ENCODE measurements at places on chromosomes 1 and 21.

- H3K27me3 ChIP-seq: no peaks in the 10 kb centered on the region
- H3K36me3 ChIP-seq: peaks cover 33% of the 10 kb centered on the region
- H3K4me3 ChIP-seq: peak overlapping the region; percentile 85
Observed at GRCh38 chr1:89633800-89634625, 1.1 kb downstream of the LRRC8C start.

DNA sequence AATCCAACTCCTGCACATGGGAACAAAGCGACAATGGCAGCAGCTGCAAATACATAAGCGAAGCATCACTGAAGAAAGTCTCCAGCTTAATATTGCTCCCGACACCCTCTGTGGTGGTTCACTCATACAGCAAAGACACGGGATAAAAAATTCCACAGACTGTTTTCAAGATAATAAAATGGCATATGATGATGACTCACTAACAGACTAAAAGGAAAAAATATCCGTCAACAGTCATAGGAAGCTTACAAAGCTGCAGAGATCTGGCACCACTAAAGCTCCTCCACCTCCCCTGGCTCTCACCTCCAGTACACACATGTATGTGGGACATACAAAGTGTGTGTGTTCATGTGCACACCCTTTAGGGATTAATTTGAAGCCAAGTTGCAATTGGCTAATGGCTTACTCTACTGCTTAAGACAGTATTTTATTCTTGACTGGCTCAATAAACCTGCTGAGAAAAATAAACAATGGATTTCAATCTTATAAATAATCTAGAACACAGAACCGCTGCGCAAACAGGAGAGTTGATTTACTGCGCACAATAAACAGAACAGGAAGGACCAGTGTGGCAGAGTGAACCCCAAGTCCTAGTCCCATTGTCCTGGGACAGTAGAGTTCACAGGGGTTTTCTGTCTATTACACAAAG lies 94.4 kb downstream of the SLC45A1 start:
- peaks cover 35% of the 10 kb centered on the region for H3K36me3 ChIP-seq
- no peak overlapping the region for H3K4me3 ChIP-seq
- H3K27ac ChIP-seq: peak overlapping the region; percentile 20
- DNase-seq: no peak
- H3K4me1 ChIP-seq: peaks cover 19% of the 10 kb centered on the region

GRCh38 chr1:112344754-112345423 lies 51.1 kb upstream of the CTTNBP2NL start:
- peak overlapping the region; percentile 61 for H3K4me3 ChIP-seq
- H3K36me3 ChIP-seq: no peaks in the 10 kb centered on the region
- peak overlapping the region; percentile 9 for H3K27ac ChIP-seq
- H3K27me3 ChIP-seq: peaks cover 17% of the 10 kb centered on the region
- no peak for DNase-seq
- peaks cover 16% of the 10 kb centered on the region for H3K4me1 ChIP-seq

DNA sequence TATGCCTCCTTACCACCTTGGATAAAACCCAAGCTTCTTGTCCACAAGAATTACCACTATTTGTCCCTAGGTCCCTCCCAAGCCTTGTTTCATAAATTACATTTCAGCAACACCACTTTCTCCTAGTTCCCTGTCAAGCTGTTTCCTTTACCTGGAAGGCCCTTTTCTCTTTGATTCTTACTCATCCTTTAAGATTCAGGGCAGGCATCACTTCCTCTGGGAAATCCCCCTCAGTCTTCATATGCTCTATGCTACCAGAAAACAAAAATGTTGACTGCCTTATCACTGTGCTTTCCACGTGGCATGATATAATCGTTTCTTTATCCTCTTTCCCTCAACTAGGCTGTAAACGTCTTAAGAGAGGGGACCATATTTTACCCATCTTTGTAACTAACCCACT lies 102.7 kb downstream of the LYST start:
- H3K27me3 ChIP-seq: no peaks in the 10 kb centered on the region
- no peak for DNase-seq
- no peak overlapping the region for H3K27ac ChIP-seq
- no peak overlapping the region for H3K4me3 ChIP-seq

DNA sequence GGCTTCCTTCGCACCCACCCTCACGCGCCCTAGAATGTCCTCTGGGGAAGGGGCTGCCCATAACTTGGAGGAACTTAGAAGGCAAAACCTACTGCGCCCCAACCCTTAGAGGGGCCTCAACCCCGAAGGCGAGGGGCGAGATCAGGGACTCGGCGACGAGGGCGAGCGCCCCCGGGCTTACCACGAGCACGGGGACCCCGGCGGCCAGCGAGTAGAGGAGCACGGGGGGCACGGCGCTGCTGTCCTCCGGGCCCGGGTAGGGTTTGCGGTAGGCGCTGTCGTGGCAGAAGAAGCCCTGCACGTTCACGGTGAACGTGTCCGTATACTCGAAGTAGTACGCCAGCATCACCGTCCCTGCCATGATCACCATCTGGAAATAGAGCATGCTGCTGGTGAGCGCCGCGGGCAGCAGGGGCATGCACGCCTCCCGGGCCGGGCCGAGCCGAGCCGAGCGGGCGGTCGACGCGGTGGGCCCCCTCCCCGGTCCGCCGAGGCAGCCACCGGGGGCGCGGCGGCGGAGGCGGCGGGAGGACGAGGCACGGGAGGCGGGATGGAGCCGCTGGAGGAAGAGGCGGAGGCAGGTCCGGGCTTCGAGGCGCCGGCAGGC lies 304 bp downstream of the PLPPR5 start:
- H3K4me1 ChIP-seq: peaks cover 3% of the 10 kb centered on the region
- no peak for DNase-seq

- no peaks in the 10 kb centered on the region for H3K36me3 ChIP-seq
- no peak for DNase-seq
- no peaks in the 10 kb centered on the region for H3K4me1 ChIP-seq
- H3K27ac ChIP-seq: no peak overlapping the region
- no peak overlapping the region for H3K4me3 ChIP-seq
- H3K27me3 ChIP-seq: no peaks in the 10 kb centered on the region
Observed at GRCh38 chr1:73909043-73909562, 288.9 kb downstream of the LRRIQ3 start.

- no peak overlapping the region for H3K27ac ChIP-seq
- H3K4me1 ChIP-seq: peaks cover 30% of the 10 kb centered on the region
- H3K27me3 ChIP-seq: no peaks in the 10 kb centered on the region
- no peak for DNase-seq
- H3K4me3 ChIP-seq: no peak overlapping the region
Observed at GRCh38 chr1:59331686-59332620, 35.1 kb downstream of the FGGY start.

GRCh38 chr1:46448109-46448911 lies 41.3 kb upstream of the DMBX1 start:
- peaks cover 11% of the 10 kb centered on the region for H3K36me3 ChIP-seq
- no peak overlapping the region for H3K27ac ChIP-seq
- peaks cover 61% of the 10 kb centered on the region for H3K27me3 ChIP-seq
- DNase-seq: no peak
- peaks cover 12% of the 10 kb centered on the region for H3K4me1 ChIP-seq

DNA sequence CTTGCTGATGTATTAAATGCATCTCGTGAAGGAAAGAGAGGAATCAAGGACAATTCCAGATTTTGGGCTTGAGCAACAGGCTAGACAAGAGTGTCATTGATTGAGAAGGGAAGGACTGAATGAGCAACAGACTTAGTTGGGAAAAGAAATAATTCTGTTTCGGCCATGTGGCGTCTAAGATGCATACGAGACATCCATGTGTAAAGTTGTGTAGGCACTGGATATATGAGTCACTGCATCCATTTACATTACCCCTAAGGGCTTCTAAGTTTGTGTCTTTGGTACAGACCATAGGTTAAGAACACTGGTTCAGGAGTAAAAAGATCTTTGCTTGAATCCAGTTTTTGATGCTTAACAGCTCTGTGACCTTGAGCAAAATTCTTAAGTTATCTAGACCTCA lies 307.0 kb upstream of the SGIP1 start:
- peaks cover 24% of the 10 kb centered on the region for H3K27me3 ChIP-seq
- no peak for DNase-seq
- H3K27ac ChIP-seq: no peak overlapping the region
- H3K4me3 ChIP-seq: no peak overlapping the region
- no peaks in the 10 kb centered on the region for H3K4me1 ChIP-seq
- H3K36me3 ChIP-seq: no peaks in the 10 kb centered on the region

DNA sequence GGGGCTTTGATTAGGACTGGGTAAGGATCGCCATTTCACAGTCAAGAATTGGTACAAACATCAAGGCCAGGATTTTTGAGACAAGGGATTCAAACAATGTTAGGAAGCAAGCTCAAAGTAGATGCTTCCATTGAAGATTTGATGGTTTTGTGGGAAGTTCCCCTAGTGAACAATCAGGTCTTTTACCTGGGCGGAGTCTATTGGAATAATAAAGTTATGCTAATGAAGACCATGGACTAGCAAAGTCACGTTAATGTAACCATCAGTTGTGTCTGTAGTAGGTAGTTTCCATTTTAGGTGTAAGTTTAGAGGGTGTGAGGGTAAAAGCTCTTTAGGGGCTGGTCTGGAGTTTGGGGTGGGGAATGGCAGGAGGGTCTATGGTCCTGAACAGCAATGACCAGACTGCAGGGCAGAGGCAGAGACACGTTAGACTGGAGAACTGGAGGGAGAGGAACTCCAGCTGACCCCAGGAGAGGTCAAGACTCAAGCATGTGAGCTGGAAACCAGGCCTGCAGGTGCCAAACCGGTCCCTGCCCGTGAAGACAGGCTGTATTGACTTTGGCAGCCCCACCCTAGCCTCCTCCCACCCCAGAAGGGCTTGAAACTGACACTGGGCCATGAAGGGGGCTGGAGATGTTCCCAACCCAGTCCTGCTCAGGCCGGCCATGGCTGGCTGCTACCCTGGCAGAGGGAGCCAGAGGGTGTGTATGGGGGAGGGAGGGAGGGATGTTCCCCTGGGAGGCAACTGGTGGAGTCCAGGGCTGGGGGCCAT lies 36.0 kb upstream of the GPR37L1 start:
- H3K27me3 ChIP-seq: peaks cover 48% of the 10 kb centered on the region
- no peak overlapping the region for H3K27ac ChIP-seq
- no peak for DNase-seq
- no peak overlapping the region for H3K4me3 ChIP-seq
- no peaks in the 10 kb centered on the region for H3K36me3 ChIP-seq

DNA sequence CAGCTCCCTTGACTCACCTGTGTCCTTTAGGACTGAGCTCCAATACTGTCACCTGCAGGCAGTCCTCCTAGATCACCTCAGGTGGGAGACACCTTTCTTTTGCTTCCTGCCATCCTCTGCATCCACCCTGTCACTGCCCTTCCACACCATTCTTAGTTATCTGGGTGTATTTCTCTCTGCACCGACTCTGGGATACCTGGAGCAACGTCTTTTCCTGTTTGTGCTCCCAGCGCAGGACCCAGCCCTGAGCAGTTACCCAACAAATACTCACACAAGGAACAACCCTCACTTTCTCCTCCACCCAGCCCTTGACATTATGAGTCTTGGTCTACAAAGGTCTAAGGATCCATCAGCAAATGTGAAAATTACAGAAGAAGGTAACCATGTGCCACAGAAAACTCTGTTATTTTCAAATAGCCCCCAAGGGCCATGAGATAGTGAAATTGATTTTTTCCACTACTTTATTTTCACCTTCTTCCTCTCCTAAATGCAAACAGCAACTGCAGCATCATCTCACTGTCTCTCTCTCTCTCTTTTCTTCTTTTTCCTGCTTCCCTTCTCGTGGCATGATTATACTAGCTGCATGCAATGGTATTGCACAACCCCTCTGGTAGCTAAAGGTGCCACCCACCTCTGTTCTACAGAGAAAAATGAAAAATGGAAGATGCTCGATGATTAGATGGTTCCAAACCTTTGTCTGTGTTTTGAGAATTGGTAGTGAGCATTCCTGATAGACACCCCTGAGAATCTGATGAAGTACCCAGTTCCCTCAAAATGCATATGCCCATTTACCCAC lies 89.0 kb downstream of the MIS18A start:
- DNase-seq: no peak
- H3K4me3 ChIP-seq: no peak overlapping the region
- H3K27ac ChIP-seq: no peak overlapping the region
- no peaks in the 10 kb centered on the region for H3K4me1 ChIP-seq

GRCh38 chr1:35931446-35932157 lies 697 bp downstream of the AGO3 start:
- peaks cover 7% of the 10 kb centered on the region for H3K36me3 ChIP-seq
- H3K4me1 ChIP-seq: peaks cover 35% of the 10 kb centered on the region
- H3K4me3 ChIP-seq: peak overlapping the region; percentile 86
- no peak for DNase-seq
- H3K27ac ChIP-seq: peak overlapping the region; percentile 98

- H3K36me3 ChIP-seq: no peaks in the 10 kb centered on the region
- no peak for DNase-seq
- H3K4me1 ChIP-seq: no peaks in the 10 kb centered on the region
- H3K27ac ChIP-seq: no peak overlapping the region
Observed at GRCh38 chr21:30710499-30710898, 8.1 kb downstream of the KRTAP21-3 start.

Data from effector memory CD8-positive, alpha-beta T cell (primary cell).